Esophagus squamous epithelium (tissue), 5 donors: ENCODE measurements at places on chromosomes 12 and 14.

DNA sequence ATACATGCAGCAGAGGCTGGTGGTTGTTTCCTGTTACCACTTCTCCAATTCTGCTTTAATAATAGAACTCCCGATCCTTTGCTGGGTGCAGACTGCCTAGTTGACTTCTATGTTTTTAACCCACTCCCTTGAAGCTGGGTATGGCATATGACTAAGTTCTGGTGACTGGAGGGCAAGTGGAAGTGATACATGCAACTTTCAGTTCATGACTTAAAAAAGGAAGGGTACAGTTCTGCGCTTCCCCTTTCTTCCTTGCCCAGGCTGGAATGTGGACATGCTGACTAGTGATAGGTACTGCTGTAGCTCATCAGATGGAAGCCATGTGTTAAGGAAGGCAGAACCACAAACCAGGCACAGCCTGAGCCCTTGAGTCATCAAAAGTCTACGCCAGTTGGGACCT, 2.4 kb upstream of the A2M start:
- no peak for DNase-seq

- DNase-seq: no peak
These were observed 6.5 kb downstream of the MAPK1IP1L start for GRCh38 chr14:55057919-55058318.

DNA sequence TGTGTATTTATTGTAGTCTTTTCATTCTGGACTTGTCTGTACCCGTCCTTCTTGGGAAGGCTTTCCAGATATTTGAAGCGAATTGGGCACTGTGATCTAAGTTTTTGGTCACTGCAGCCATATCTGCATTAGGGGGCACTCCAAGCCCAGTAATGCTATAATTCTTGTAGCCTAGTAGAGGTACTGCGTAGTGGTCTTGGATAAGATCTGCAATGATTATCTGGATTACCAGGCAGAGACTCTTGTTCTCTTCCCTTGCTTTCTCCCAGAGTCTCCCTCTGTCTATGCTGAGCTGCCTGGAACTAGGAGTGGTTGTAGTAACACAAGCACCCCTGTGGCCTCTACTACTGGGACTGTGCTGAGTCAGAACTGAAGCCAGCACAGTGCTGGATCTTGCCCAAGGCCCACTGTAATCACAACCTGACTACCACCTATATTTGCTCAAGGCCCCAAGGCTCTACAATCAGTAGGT, 30.0 kb downstream of the SLC38A2 start:
- DNase-seq: no peak

DNA sequence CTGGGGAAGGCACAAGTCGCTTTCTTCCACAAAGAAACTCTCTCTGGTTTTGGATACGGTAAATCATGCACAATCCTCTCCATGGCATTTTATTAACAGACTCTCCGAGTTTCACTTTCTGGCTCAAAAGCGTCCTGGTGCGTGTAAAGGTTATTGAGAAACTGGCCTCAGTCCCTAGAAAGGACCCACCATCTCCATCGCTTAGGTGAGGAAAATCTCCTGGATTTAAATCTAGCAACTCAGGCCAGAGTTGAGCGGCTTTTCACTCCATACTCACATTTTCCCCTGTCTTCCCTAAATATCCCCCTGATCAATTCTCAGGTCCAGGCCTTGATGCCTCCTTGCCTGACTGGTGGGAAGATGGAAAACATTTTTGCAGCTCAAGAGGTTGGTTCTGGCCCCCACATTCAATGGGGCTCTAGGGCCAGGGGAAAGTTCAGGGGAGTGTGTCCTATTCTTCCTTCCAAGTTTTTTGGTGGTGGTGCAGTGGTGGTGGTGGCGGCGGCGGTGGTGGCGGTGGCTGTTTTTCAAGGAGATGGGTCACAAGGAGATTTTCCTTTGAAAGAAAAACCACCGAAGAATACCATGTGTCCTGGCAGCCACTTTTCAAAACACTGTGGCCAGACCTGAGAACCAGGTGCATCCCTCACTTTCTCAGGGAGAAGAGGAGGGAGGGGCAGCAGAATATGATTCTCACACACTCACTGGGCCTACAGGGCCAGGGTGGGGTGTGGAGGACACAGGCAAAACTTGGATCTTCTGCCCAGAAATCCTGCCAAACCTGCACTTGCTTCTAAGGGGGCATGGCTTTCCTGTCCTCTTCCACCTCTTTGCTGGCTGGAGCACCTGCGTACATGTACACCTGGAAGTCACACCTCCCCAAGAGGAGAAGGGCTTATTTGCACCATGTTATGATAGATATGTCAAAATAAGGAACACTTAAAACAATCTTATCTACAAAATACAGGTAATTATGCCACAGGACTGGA, 46.7 kb upstream of the PNMA1 start:
- no peak for DNase-seq

DNA sequence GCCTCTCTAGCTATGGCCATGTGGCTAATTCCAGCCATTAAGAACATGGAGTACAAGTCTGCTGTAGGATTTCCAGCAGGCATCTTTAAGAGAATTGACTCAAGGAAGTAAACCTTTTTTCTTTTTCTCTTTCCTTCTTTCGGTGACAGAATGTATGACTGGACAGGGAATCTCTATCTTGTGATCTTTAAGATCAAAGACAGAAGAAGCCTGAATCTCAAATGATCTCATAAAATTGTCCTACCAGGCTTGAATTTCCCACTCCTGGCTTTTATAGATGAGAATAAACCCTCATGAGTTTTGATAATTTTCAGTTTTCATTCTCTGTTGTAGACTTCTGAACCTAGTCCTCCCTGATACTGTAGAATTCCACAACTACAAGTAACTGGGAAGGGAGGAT, 11.4 kb downstream of the DUSP6 start:
- DNase-seq: no peak

DNA sequence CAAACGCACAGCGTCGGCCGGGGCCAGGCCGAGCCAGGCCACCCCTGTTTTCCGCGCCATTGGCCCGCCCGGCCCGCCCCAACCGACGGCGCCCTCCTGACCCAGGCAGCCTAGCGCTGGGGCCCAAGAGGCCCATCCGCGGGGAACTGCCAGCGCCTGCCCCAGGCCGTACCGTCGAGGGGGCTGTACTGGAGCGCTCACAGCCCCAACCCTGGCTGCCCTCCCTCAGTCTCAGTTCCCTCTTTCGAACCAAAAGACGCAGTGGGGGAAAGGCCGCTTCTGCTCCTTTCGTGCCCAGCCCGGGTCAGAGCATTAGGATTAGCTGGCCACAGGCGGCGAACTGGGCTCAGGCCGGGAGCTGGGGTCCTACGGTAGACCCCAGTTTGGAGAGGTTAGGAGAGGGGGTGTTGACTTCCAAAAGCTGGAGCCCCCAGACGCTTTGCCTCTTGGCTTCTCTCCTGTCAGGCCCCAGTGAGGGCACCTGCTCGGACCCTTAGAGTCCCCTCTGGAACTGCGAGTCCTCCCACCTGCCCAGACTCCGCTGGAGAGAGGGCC, 1.9 kb downstream of the NKX2-1 start:
- no peak for DNase-seq

DNA sequence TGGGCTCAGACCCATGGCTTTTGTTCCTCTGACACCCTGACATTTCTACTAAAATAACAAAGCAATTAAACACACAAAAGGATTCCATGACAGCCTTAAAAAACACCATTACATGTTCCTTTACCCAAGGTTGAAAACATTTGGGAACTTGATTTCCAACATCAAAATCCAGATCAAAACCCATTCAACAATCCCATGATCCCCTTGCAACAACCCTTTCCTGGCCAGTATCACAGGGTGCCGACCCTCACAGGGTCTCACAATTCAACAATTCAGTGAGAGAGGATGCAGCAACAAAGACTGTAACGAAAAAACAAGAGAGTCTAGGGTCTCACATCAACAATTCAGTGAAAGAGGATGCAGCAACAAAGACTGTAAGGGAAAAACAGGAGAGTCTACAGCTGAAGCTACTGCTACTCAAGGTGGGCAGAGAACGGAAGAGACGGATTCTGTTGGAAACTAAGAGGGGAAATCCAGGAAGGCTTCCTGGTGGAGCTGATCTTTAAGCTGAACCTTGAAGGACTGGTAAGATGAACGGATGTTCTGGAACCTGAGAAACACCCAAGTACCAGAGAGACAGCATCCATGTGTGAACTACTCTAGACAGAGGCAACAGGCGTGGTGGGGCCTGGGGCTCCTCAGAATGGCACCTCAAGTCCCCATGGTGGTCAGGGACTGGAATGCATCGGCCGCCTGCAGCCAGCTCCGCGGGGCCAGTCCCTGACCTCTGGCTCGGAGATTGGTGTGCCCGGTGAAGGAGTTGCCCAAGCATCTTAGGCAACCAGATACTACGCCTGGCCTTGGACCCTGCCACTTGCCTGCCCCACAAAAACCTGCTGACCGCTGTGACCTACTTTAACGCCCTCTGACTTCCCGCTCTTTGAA, 22.7 kb upstream of the ZFP36L1 start:
- no peak for DNase-seq

DNA sequence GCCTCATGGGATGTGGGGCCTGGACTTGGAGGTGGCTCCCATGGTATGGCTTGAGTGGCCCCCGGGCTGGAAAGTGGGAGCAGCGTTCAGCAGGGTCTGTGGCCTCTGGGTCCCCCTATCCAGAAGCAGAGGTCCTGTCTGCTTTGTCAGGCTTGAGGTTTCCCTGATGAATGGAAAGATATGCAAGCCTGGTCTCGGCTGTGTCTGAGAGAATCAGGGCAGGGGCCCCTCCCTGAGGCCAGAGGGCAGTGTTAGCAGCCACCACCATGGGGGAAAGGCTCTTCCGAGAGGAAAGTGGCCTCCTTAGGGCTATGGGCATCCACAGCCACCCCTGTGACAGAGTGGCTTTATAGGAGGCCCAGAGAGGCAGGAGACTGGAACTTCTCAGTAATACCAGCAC, 128.2 kb downstream of the VRK1 start:
- no peak for DNase-seq

GRCh38 chr14:103925316-103925715, 2.9 kb upstream of the TDRD9 start:
- DNase-seq: no peak

DNA sequence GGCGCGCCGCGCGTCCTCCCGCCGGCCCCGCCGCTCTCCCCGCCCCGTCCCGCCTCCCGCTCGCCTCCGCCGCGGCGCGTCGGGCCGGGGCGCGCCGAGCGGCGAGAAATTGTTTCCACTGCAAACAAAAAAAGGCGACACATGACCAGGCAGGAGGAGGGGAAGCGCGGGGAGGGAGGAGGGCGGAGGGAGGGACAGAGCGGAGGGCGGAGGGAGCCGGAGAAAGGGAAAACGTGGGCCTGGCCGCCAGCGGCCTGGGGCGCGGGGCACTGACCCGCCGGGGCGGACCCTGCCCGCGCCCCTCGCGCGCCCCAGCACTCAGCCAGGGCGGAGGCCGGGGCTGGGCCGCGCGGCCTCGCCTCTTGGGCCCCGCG, at the start of gene FOXN3:
Gene FOXN3 (minus strand): TSS at position 143 of the 374 bp plus-strand sequence. CDS start 4,757 bp downstream, outside the sequence.
- peak; percentile 72 for DNase-seq

- DNase-seq: no peak
These were observed 42.5 kb upstream of the C14orf180 start for GRCh38 chr14:104536942-104537612.

DNA sequence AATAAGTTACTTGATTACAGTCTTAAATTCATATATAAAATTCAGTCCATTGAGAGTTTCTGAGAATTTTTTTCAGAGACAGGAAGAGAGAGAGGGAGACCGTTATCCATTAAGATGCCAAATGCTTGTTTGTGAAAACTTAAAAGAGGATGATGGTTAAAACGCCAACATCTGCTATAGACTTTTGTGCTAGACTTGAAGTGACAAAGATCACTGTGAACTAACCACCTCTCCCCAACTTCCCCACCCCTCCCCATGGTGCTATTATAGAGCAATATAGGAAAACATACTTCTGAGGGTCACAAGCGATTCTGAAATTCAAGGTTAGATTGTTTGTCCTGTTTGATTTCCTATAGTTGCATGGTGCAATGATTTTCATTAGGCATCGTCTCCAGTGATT, 440.8 kb downstream of the RMST start:
- DNase-seq: no peak

GRCh38 chr12:68638721-68639395, 28.2 kb downstream of the RAP1B start:
- DNase-seq: no peak

- no peak for DNase-seq
These were observed 477.9 kb downstream of the MED13L start for GRCh38 chr12:115799610-115800009.

GRCh38 chr12:124506145-124506831, 61.1 kb downstream of the NCOR2 start:
- peak; percentile 25 for DNase-seq

DNA sequence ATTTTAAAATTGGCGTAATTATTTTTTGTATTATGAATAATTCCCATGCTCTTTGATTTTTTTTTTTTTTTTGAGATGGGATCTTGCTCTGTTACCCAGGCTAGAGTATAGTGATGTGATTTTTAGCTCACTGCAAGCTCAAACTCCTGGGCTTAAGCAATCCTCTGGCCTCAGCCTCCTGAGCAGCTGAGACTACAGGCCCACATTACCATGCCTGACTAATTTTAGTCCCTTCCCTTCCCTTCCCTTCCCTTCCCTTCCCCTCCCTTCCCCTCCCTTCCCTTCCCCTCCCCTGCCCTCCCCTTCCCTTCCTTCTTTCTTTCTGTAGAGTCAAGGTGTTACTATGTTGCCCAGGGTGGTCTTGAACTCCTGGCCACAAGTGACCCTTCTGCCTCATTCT, 9.4 kb upstream of the KIF26A start:
- no peak for DNase-seq

DNA sequence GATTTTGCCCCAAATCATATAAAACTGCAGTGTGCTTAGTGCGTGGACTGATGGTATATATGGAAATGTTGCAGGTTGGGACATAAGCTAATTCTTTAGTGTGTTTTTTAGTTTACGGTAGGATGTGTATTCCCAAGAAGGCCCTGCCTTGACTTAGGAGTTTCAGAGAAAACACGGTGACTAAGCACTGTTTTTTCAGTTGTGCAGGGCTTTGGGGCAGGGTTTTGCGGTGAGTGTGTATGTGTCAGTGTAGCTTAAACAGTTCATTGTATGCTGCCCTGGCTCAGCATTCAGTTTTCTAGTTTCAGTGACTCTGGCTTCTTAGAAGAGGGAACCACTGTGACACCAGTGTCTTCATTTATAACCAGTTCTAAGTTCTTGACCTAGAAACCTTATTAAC, 101.2 kb downstream of the AKAP6 start:
- DNase-seq: no peak
